Type B pancreatic cell (in vitro differentiated cells): ENCODE measurements at places on chromosomes 13 and 19. TPM values are rescaled to one million over a fixed set of nuclear protein-coding genes. Genes with fewer than 3 reads are reported as not detected.
A peak's percentile ranks its signal among the peaks of the same experiment; 100 is the strongest.

DNA sequence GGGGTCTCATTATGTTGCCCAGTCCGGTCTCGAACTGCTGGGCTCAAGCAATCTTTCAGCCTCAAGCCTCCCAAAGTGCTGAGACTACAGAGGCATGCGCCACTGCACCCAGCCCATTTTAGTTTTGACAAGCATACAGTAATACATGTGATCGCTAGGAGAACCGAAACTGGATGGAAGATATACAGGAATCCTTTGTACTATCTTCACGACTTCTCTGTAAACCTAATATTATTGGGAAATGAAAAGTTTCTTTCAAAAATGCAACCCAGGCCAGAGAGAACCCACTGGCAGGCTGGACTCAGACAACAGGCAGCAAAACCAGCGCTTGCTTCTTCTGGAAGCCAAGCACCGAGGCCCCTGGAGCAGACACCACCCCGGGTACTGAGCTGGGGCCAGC is 9.4 kb downstream of the C19orf12 start:
- no peak for DNase-seq

Gene IFT88
- 12.2 and 24.5 TPM in 2 replicates for total RNA-seq

GRCh38 chr13:48994706-48995105 is 19.0 kb downstream of the FNDC3A start:
- no peak for DNase-seq

- DNase-seq: no peak
Measured at GRCh38 chr13:30615866-30616541, 1.7 kb upstream of the USPL1 start.

DNA sequence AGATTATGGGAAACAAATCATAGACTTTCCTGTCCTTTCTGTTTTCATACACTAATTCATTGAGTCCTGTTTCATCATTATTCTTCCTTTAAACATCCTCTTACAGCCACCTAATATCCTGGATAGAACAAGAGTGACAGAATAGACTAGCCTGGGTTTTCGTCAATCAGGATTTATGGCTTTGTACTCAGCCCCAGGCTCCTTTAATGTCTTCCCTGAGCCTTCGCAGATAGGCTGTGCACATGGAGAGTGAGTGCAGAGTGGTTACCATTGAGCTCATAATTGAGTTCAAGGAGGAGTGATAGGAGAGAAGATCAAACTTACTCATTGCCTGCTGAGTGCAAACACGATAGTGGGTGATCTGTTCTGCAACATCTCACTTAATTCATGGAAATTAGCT is 304.9 kb downstream of the TDRD3 start:
- DNase-seq: no peak

DNA sequence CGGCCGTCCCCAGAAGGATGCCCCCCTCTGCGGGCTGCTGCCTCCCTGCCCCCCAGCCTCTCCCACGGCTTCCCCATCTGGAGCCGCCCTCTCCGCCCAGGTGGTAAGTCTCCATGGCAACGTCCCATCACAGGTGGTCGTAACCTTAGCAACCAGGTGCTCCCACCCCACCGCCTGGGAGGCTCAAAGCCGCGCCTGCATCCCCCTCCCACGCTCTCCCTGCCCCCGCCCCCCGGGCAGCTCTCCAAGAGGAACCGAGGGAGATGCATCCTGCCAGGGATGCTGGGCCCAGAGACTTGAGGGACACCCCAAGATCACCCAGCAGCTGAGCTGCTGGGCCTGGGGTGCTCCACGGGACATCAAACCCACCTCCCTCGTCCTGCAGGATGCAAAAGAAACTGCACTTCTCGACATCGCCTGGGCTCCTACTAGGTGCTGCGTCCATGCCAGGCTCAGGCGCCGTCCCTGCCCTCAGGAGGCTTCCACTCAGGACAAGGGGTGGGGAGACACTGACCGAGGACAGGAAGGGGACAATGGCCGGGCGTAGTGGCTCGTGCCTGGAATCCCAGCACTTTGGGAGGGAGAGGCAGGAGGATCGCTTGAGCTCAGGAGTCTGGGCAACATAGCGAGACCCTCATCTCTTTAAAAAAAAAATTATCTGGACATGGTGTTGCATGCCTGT is 5.0 kb upstream of the LINGO3 start:
- DNase-seq: peak; percentile 69

GRCh38 chr13:109989686-109990085 is 203.3 kb upstream of the IRS2 start:
- DNase-seq: no peak

DNA sequence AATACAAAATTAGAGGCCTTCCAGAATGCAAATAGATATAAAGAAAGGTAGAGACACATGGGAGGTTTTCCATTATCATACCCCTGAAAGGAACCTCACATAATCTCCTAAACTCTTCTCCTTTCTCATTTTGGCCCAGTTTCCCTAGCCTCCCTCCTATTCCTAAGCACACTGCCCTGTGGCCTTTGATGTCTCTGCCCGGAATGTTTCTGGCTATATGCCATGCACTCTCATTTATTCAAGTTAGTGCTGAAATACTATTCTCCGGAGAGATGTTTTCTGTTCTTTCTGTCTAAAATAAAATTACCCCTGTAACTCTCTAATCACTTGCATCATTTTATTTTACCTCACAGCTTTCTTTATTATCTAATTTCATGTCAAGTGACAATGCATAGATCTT is 1287.7 kb downstream of the SLITRK5 start:
- DNase-seq: no peak

Gene FUT3
- 6.6 and 16.3 TPM in 2 replicates for total RNA-seq

DNA sequence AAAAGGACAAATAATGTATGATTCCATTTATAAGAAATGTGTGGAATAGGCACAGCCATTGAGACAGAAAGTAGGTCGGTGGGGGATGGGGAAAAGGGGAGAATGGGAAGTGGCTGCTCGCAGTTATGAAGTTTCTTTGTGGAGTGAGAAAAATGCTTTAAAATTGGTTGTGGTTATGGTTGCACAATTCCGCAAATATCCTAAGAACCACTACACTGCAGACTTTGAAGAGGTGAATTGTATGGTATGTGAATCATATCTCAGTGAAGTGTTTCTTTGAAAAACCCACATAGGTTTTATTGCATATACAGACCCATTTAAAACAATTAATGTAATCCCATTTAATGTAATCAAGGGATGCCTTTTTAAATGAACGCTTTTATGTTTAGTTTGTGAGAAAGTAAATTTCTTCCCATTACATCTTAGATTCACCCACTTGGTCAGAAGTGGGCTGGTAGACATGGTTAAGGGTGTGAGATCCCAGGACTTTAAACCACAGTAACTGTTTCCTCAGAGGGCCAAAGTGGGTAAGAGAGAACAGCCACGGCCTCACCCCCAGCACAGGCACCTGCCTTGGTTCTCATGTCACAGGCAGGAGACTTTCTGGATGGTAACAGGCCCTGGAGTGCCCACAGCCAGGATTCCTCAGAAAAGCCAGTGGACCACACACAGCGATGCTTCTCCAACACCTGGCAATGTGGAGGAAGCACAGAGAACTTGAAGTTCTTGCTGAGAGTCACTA is 119.3 kb upstream of the GJB6 start:
- no peak for DNase-seq

- no peak for DNase-seq
Measured at GRCh38 chr13:36131931-36132297, 732 bp upstream of the DCLK1 start.

- no peak for DNase-seq
Measured at GRCh38 chr19:18604820-18605159, 1.8 kb downstream of the CRLF1 start.

GRCh38 chr13:34750078-34750931 is 191.8 kb upstream of the NBEA start:
- no peak for DNase-seq

GRCh38 chr19:39307046-39307821 is 11.0 kb downstream of the IFNL1 start:
- DNase-seq: no peak

Gene GARRE1
- total RNA-seq: 22.5 and 22.8 TPM in 2 replicates

Gene ZNF714
- total RNA-seq: 20.7 and 40.6 TPM in 2 replicates

Gene ACP7
- 0.29 and 0.31 TPM in 2 replicates for total RNA-seq

DNA sequence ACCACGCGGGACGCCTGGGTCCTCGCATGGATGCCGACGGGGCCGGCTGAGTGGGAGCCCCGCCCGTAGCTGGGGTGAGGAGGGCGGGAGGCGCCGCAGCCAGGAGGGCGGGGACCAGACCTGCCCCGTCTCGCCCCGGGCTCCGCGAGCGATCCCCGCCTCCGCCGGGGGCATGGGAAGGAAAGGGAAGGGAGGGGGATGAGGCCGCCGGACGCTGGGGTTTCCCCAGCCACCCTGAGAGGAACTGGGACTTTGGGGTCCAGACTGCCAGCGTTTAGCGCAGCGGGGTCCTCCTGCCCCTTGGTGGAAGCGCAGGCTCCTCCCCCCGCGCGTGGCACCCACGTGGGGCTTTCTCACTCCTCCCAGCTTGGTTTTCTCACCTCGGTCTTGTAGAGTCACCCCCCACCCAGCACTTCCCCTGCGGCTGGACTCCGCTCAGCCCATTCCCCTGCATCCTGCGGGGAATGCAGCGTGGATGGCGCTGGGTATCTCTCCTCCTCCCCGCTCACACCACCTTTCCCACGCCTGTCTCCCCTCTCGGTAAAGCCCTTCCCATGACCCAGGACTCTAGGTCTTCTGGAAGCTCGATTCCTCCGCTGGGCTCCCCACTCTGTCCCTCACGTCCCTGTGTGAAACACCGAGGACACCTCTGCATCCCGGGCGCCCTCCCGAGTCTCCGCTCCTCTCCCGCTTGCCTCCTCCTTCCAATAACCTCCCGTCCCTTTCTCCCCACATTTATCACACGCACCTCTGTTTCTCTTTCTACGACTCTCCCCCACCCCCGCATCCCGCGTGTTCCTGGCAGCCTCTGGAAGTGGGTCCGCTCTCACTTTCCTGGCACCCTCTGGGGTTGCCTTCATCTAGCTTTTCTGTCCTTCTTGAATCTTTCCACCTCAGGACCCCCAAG is 2.1 kb downstream of the TGFB1 start:
- no peak for DNase-seq

DNA sequence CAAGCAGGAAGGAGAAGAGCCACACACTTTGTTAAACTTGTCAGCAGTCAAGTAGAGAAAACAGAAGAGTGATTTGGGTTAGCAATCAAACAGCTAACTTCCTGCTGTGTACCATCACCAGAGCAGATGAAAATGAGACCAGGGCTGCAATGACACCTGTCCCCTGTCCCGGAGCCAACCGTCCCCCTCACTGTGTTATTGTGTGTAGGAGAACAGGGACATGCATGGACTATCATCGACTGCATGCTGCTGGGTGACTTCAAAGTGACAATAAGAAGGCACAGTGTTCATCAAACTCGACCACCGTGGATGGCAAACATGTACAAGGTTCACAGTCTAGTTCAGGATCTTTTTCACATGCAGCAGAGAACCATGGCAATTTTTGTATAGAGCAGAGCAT is 94.0 kb upstream of the SLC15A1 start:
- no peak for DNase-seq

DNA sequence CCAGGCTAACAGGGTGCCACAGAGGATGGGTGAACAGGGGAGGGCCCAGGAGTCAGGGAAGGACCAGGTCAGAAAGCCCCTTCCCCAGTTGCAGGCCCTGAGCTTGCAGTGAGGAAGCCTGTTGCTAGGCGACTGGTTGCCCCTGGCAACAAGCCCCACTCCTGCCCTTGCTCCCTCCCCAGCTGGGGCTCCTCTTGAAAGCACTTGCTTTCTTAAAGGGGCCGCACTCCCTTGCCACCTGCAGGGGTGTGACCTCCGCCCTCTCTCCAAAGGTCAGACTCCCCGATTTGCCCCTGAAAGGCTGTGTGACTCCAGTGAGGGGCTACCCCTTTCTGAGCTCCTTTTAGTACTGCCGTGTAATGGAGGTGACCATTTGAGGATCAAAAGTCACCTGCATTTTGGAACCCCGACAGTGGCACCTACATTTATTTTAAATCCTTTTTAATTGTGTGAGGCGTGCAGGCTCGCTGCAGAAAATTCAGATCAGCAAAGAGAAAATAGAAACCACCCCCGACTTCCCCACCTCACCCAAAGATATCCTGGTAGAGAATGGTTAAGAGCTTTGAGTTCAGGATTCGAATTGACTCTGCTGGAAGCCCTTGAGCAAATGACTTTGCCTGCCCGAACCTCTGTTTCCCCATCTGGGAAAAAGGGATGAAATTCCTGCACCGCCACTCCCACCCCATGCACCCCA is 4.8 kb downstream of the FCHO1 start:
- no peak for DNase-seq

Gene SPTBN4
- total RNA-seq: 2.6 and 2.9 TPM in 2 replicates

- DNase-seq: no peak
Measured at GRCh38 chr13:99698816-99699099, 197.5 kb downstream of the TM9SF2 start.

- no peak for DNase-seq
Measured at GRCh38 chr13:91144054-91144453, 203.4 kb upstream of the MIR17HG start.

DNA sequence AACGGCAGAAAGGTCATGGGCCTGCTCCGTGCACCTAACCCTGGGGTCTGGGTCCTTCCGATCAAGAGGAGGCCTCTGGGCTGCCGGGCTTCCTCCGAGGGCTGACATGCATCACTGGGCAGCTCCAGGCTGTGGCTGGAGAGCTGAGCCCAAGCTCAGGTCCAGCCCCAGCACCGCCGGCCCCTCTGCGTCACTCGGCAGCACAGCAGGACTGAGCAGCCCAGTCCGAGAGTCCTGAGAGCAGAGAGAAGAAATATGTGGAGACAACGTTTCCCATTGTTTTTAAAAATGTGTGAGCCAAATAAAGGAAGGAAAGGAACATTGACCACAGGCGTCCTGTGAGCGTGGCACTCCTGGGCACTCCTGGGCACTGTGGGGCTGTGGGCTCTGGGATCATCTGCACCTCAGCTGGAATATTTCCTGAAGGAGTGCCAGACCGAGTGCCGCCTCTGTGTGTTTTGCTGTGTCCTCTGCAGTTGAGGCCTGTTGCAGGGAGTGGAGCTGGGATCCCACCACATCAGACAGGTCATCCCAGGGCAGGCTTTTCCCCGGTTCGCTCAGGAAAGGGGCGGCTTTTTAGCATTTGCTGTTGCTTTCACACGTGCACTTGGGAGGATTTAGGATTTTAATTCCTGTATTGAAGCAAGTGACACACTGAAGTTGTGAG is 37.8 kb upstream of the TFDP1 start:
- no peak for DNase-seq

DNA sequence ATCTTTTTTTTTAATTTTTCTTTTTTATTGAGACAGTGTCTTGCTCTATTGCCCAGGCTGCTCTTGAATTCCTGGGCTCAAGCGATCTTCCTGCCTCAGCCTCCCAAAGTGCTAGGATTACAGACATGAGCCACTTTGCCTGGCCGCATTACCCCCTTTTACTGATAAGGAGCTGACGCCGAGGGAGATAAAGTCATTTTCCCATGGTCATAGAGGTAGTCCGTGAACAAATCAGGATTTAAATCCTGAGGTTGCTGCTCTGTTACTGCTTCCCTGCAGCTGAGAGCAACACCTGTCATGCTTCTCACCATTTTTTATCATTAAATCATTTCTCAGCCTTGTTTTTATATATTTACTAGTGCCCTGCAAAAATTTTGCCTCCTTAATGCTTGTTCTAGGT is 7.4 kb downstream of the CYSLTR2 start:
- DNase-seq: no peak
